ENCODE measurements at places on chromosomes 1 and 21.

DNA sequence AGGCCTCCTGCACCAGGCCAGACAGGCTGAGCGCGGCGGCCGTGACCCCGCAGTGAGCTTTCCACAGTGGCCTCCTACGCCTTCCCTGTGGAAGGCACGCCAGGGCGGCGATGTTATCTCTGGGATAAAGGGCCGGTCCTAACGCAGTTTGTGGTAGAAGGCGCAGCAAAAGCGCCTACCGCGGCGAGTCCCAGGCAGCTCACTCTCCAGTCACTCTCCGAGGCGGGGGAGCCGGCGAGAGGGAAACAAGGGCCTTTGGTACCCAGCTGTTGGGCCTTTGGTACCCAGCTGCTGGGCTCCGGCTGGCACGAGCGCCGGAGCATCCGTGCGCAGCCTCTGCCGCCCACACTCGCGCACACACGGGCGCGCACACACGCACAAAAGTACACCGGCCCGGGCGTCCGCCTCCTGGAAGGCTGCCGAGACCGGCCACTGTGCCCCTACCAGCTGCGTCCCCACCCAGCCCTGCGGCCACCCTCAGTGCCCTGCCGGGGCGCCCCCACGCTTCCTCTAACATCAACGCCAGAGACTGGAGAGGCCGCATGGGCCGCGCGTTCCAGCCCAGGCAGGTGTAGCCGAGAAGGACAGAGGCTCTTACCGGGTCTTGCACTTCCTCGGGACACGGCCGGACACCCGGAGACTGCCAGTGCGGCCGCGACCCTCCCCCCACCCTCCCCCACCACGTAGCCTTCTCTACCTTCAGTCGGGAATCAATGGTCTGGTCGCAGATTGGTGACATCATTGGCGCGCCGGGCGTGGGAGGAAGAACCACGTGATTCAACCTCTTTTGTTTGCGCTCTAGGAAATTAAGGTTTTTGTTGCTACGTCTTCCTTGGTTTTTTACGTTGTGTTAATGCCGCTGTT lies 19.5 kb upstream of the ADAR start:
- peak; percentile 86 for DNase-seq

DNA sequence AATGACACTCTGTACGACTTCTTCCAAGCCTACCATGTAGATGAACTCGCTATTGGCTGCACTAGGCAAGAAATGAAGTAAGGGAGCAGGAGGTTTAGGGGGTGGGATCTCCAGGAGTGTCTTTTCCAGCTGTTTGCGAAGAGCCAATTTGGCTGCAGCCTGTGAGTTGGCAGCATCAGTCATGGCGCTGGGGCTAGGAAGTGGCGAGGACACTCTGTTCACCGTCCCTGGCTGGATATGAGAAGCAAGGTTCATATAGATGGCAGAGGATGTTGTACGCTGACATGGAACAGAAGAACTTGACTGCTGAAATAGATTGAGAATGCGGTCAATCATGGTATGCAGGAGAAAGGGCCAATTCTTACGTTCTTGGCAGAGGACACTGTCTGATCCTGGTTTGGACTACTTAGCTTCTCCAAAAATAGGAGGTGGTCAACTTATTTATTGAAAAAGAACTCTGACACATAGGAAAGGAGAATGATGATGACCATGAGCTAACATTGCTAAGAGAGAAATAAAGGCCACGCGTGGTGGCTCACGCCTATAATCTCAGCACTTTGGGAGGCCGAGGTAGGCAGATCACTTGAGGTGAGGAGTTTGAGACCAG lies 41.2 kb downstream of the SLC27A3 start:
- DNase-seq, result peak; percentile 26

DNA sequence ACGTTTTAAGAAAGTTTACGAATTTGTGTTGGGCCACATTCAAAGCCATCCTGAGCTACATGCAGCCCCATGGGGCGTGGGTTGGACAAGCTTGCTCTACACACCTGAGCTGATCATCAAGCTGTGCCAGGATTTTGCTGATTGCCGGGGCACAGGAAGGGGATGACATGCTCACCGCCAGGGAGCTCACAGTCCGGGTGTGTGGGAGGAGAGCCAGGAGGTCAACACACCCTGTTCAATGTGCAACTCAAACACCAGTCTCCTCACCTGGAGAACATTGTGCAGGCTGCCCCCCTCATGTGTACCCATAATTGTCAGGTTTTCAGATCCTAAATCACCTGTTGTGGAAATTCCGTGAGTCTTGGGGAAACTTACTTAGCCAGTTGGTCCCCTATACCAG lies 969 bp downstream of the CYP4A11 start:
- DNase-seq, result no peak

GRCh38 chr1:185152187-185152767 lies 4.5 kb downstream of the TRMT1L start:
- DNase-seq, result peak; percentile 67

DNA sequence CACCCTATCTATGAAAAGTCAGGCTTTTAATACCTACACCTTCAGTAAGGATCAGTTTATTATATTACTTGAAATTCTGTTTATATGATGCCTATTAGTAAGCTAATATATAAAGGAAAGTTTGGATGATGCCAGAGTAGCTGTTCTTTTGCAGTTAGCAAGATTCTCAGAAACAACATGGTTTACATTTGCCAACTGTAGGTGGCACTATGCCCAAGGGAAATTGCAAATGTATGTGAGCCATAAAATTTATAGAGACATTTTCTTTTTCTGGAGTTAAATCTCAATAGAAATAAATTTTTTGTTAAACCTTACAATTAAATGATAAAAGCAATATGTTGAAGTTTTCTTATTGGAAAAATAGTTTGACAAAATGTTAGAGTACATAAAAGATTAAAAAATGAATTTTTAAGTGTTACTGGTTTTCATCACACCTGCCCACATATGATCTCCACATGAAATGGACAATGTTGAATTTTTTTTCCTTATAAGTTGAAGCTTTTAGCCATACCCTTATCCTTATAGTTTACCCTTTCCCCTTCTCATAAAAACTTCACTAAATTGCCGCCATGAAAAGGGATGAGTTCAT lies 32.1 kb upstream of the EPHX4 start:
- peak; percentile 52 for DNase-seq

DNA sequence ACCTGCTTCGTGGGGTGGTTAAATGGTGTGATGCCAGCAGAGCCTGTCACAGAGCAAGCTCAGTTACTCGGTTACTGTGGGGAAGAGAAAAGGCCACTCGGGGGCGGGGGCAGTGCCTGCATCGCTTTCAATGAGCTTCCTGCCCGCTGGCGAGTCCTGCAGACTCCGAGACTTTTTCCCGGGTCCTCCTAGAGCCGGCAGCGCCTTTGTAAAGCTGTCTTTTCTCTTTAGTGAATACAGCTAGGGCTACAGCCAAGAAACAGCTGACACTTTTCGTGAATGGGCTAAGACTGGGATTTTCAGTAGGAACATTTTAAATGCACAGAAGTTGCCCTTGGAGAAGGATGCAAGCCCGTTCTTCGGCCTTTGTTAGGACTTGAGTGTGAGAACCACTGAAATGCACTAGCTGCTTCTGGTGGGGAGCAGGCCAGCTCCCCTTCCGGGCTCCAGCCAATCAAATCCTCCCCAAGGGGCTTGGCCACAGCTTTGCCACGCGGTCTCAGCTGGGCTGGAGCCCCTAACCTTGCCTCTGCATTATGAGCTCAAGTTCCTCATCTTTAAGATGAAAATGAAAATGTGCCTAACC lies 23.4 kb upstream of the EFHD2 start:
- peak; percentile 21 for DNase-seq

- peak; percentile 46 for DNase-seq
Measured at GRCh38 chr1:8423692-8424538, 106.0 kb downstream of the SLC45A1 start.

DNA sequence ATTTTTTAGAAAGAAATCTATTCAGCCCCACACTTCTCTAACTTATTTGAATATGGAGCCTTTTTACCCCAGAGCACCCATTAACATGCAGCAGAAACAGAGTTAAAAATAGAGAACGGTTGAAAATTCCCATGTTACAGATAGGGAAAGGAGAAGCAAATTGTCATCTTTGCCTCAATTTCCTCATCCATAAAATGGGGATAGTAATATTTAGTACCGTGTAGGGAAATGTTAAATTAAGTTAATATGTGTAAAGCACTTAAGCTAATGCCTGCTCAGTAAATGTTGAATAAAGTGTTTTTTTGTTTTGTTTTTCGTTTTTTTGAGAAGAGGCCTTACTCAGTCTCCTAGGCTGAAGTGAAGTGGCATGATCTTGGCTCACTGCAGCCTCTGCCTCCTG lies 50.3 kb downstream of the NAV1 start:
- no peak for DNase-seq

GRCh38 chr1:10613340-10613739 lies 138.6 kb downstream of the PEX14 start:
- DNase-seq, result no peak

GRCh38 chr1:161114556-161114955 lies 3.3 kb downstream of the PFDN2 start:
- no peak for DNase-seq

GRCh38 chr1:96538111-96538641 lies 183.4 kb upstream of the PTBP2 start:
- DNase-seq, result peak; percentile 81

DNA sequence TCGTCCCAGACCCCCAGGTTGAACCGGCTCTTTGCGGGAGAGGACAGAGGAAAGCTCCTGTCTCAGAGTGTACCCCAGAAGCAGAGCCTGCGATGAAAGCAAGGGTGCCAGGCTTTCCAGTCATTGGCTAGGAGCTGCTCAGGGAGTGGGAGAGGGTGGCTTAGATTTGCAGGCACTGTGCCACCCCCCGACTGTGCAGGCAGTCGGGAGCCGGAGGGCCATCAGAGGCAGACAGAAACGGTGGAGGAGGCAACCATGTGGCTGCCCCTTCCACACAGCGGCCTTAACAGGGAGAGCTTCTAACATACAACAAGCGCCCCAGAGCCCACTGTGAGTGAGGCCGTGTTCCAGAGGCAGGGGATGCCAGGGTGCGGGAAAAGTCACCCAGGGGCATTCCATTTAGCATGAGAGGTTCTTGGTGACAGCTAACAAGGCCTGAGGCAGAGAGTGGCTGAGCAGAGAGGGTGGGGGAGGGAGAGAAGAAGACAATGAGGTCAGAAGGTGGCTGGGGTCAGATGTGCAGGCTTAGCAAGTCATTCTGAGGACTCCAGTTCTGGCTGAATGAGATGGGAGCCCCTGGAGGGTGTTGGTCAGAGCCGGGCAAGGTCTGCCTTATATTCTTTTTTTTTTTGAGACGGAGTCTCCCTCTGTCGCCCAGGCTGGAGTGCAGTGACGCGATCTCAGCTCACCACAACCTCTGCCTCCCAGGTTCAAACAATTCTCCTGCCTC lies 9.5 kb upstream of the C1orf167 start:
- no peak for DNase-seq

GRCh38 chr1:177933881-177934280 lies 36.0 kb downstream of the SEC16B start:
- peak; percentile 12 for DNase-seq

DNA sequence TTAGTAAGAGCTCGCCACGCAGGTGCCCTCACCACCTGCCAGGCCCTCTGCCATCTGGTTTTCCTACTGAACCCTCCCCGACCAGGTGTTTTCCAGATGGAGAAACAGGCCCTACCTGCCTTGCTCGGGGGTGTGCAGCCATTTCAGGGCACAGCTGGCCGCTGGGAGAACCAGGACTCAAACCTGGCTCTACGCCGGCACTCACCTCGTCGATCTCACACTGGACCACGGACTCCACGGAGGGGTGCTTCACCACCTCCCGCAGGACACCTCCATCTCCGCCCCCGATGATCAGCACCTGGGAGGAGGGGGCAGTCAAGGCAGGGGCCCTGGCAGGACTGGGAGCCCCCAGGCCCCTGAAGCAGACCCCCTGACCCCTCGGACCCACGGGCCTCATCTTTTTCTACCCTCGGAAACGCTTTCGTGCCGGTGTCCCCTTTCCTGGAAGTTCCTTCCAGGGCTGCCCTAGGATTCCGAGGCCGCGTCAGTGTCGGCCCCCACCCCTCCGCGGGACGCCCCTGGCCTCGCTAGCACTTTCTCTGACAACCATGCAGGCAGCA lies 1.1 kb downstream of the SRM start:
- DNase-seq, result no peak

DNA sequence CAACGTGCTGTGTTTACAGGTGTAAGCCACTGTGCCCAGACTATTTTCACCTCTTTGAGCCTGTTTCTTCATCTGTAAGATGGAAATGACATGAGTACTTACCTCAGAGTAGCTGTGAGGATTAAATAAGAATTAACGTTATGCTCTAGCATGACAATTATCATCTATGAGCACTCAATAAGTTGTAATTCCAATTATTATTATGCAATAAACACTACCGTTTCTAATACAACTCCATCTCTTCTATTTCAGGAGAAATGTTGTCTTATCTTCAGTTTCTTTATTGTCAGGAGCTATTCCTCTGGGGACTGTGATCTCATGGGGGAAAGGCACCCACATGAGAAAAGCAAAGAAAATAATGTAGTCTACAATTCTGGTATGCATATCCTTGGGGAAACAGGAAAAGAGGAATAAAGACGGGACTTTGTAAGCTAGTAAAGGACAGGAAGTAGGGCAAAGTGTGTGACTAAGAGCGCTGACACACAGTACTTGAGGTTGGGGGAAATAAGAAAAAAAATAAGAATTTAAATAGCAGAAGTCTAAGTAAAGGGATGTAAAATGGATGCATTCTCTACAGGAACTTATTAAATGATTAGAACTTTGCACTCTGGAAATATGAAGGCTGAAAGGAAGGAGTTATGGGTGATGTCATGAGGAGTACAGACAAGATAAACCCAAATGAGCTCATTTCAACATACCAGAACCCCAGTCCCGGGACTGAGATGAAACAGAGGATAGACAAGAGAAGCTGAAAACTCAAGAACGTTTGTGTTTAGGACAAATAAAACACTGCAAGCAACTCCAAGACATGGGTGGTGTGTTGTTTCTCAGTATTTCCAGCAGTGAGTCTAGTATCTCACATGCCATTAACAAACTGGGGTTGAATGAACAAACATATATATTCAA lies 9.8 kb downstream of the PHC2 start:
- DNase-seq, result peak; percentile 31

- DNase-seq, result no peak
Measured at GRCh38 chr21:29748391-29749167, 191.2 kb downstream of the GRIK1 start.

- DNase-seq, result no peak
Measured at GRCh38 chr1:230138561-230139239, 71.7 kb downstream of the GALNT2 start.

DNA sequence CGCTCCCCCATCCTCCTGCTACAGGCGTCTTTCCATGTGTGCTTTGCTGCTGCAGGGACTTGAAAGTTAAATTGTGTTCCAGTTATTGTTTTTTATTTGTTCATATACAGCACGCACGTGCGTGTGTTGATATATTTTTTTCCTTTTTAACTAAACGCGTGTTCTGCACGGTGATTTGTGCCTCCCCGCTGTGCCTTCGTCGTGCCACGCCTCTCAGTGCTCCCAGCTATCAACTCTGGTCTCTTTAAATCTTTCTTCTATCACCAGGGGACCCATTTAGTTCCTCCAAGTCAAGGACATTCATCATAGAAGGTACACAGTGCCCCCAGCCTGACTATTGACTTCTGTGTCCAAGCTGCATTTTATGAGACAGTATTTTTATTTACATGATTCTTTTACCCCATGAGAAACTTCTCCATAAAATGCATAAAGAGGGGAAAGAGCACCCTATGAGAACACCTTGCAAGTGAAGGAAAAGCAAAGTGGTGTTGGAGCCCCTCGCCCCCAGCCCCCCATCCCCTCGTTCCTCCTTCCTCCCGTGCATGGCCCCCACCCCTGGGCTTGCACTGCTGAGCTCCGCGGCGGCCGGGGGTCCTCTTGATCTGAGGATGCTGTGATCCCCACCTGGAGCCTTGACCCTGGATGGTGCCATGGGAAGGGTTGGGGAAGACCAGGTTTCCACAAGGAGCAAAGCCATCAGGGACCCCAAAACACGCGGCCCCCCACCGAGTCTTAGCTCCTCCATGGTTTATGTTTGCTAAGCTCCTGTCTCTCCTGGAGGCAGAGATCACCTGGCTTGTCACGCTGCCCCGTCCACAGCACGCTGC lies 45.5 kb downstream of the KCNAB2 start:
- DNase-seq, result no peak
